Panc1 (cell line): ENCODE measurements at places on chromosomes 7 and 10.
A peak's percentile ranks its signal among the peaks of the same experiment; 100 is the strongest.

DNA sequence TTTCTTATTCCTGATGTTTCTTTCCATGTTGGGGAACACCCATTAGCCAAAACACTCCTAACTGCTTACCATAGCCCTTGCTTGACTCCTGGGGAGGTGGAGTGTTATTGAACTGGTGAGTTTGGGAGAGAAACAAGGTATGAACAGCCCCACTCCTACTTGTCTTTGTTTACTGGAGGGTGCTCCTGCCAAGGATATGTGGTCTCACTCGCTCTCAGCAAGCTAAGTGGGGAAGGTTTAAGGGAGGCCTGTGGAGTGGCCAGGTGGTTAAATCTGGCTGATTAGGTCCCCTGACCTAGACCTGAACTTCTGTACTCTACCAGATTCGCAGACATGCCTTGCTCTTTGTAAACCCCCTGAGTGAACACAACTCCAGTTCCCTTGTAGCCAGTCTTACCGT lies 300.1 kb downstream of the PTEN start:
- no peak for DNase-seq

GRCh38 chr10:60767424-60767823 lies 10.9 kb upstream of the CDK1 start:
- DNase-seq = no peak

DNA sequence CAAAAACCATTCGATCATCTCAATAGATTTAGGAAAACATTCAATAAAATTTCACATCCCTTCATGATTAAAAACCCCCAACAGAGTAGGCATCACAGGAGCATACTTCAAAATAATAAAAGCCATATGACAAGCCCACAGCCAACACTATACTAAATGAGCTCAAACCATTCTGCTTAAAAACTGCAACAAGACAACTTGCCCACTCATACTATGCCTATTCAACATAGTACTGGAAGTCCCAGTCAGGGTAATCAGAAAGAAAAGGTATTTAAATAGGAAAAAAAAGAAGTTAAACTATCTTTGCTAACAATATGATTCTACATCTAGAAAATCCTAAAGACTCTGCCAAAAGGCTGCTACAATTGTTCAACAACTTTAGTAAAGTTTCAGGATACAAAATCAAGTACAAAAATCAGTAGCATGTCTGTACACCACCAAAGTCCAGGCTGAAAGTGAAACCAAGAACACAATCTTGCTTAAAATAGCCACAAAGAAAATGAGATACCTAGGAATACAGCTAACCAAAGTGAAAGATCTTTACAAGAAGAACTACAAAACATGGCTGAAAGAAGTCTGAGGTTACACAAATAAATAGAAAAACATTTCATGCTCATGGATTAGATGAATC lies 882.6 kb downstream of the GRM8 start:
- DNase-seq = no peak

DNA sequence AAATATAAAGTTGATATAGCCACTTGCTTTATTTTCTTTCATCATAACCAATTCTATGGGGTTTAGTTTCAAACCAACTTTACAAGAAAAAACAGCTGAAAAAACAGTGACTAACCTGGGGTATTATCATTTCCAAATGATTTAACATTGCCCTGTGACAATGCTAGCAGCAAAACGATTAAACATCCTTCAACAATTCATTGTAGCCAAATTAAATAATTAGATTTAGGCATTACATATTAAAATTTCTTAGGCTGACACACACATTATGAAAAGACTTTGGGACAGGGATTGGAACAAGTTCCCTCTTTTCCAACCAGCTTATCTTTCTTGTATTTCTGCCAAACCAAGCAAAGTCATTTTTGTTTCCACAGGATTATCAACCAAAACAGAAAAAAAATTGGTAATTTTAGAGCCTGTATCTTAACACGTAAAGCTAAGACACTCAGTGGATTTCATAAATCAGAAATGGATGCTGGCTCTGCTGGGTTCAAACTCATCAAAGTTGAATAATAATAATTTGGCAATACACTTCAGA lies 84.0 kb downstream of the SEMA3D start:
- DNase-seq = no peak

DNA sequence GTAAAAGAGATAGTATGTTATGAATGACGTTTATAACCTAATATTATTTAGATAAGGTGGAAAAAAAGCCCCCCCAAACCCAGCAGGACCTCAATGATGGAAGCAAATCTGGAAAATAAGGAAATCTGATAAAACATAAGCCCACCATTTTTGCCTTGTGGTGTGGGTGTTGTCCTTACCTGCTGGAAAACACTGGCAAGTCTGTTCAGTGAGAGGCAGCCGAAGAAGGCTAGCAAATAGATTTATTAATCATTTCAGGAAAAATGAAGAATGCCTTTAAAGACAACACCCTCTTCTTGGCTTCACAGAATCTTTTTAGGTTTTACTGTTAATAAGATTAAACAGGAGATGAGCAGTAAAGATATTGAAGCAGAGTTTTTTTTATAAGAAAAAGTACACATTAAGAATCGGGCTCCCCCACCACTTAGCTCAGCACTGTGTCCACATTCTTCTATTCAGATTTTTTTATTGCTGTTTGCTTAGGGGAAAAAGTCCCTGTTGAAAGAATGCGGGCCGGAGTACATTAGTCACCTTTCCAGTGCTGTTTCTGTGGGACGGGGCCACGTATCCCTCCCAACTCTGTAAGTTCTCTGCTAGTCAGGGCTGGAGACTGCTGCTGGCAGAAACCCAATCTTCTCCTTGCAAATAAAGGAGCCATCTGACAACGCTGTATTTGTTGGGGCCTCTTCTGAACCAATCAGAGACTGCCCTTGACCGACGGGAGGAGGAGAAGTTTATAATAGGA lies 104.1 kb downstream of the EVX1 start:
- peak; percentile 38 for DNase-seq

DNA sequence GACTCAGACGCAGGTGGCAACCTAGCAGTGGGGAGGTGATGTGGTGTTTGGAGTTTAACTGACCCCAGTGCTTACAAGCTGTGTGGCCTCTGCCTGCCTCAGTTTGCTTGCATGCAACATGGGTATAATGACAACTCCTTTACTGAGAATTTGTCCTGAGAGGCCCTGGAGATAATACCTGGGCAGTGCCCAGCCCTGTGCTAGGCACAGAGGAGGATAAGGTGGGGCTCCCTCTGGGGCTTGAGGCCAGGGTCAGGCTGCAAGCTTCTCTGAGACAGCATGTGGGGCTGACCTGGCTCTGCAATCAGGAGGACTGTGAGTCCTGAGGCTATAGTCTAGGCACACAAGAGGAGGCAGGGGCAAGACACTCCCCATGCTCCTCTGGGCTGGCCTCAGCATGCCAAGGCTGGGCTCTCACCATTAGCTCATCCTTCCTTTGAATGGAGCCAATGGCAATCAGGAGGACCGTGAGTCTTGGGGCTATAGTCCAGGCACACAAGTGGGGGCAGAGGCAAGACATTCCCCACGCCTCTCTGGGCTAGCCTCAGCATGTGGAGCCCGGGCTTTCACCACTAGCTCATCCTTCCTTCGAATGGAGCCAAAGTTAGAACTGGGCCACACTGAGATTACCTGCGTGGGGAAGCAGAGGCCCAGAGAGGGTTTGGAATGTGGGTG lies 147.9 kb downstream of the RPS24 start:
- no peak for DNase-seq

DNA sequence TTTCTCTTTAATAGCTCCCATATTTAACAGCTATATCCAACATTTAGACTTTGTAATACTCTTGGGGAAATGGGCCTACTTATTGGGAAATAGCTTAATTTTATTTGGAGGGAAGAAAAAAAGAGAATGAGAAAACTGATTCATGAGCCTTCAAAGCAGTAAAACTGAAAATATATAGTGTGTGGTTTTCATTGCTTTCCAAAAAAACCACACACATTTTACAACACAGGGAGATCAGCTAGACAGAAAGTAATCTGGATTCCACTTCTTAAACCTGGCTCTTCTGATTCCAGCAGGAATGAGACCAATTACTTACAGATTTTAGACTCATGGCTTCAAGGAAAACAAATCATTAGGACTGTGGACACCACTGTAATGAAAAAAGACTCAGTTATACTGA lies 48.7 kb downstream of the CH25H start:
- no peak for DNase-seq

DNA sequence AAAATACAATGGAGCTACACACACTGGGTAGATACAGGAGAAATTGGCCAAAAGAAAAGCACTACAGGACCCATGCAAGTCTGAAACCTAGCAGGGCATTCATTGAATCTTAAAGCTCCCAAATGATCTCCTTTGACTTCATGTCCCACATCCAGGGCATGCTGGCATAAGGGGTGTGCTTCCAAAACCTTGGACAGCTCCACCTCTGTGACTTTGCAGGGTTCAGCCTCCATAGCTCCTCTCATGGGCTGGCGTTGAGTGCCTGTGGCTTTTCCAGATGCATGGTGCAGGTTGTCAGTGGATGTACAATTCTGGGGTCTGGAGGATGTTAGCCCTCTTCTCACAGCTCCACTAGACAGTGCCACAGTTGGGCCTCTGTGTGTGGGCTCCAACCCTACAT lies 626.3 kb upstream of the POT1 start:
- DNase-seq = no peak

DNA sequence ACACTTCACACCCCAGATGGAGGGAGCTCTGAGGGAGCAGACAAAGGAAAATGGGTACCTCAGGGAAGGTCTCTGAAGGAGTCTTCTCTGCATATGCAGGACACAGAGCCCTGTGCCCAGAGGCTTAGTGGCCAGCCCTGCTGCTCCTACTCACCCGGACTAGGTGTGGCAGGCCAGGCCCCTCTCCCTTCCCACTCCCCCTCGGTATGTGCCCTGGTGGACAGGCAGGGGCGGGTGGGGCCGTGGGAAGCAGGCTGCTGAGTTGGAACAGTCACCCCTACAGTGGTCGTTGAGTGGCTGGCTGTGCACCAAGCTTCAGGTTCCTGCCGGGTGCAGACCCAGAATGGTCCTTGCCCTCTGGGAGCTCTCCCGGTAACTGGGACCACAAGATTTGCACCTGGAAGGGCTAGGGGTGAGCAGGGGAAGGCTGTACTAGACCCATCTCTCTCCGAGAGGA lies 68.6 kb downstream of the ZMIZ1 start:
- no peak for DNase-seq

- peak; percentile 85 for DNase-seq
Measured at GRCh38 chr10:119315128-119316001, 108.0 kb downstream of the GRK5 start.

GRCh38 chr10:66916030-66916429 lies 9.8 kb upstream of the LRRTM3 start:
- DNase-seq = no peak

GRCh38 chr10:27658788-27659187 lies 86.8 kb downstream of the MKX start:
- DNase-seq = no peak

DNA sequence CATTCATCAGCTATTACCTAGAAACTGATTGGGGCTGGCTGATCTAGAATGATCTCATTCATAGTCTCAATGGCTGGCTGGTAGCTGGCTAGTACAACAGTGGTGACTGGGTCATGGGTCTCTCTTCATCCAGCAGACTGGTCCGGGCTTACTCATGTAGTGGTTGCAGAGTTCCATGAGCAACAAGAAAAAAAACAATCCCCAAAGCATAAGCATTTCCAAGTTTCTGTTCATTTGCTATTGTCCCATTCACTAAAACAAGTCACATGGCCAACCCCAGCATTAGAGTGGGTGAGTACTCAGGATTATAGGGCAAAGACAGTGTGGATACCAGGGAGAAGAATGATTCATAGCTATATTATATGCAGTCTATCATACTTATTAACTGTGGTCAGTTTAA lies 85.2 kb upstream of the SEMA3C start:
- DNase-seq = no peak

GRCh38 chr7:16770657-16771329 lies 17.2 kb downstream of the TSPAN13 start:
- no peak for DNase-seq

DNA sequence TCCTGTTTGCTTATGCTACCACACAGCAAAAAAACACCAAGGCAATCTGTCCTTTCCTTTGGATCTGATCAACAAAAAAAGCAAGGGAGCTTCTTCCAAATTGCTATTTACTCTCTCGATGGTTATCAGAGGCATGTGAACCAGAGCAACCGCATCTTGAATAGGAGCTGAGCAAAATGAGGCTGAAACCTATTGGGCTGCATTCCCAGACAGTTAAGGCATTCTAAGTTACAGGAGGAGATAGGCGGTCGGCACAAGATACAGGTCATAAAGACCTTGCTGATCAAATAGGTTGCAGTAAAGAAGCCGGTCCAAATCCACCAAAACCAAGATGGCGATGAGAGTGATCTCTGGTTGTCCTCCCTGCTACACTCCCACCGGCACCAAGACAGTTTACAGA lies 76.8 kb upstream of the FRMD4A start:
- no peak for DNase-seq

GRCh38 chr10:17227367-17228090 lies 512 bp upstream of the VIM start:
- DNase-seq = no peak

GRCh38 chr10:46330894-46331293 lies 44.1 kb downstream of the ANTXRL start:
- no peak for DNase-seq

- no peak for DNase-seq
Measured at GRCh38 chr10:89566992-89567391, 31.6 kb upstream of the SLC16A12 start.

DNA sequence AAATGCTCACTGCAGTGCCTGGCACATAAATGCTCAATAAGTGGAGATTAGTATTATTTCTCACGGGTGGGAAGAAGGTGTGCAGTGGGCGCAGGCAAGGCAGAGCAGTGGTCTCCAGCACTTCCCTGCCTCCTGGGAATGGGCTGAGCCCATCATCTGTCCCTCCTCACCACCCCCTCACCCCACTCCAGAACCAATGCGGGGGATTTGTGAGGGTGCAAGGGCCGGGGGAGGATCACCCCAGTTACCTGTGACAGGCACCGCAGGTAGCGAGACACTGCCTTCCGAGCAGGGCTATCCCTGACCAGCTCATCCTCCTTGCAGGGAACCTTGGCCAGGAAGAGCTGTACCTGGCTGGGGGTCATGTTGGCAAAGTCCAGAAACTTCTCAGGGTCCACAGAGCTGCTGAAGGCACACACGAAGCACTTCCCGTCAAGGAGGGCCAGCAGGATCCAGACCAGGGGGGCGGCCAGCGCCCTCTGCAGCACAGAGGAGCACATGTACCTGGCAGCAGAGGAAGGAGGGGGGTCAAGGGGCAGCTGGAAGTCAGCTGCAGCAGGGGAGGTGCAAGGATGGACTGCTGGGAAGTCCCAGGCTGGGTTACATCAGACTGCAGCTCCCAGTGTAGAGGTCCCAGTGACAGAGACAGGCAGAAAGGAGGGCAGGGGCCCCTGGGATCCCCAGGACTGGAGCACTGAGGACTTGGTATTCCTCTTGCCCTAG lies 2.8 kb downstream of the CALHM3 start:
- no peak for DNase-seq

DNA sequence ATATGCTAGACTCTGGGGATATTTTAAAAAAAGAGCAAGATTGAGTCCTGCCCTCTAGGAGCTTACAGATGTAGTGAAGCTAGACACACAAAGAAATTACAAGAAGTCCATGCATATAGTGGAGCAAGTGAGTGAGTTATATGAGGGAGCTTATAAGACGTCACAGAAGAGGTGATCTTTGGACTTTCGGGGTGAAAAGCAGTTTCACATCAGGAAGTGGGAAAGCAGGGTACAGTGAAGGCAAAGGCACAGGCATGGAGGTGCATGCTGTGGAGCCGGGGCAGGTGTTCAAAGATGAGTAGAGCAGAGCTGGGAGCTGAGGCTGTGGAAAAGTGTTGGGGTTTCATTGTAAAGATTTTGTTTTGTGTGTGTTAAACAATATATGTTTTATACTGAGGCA lies 38.5 kb upstream of the EXOC6 start:
- DNase-seq = no peak

- no peak for DNase-seq
Measured at GRCh38 chr10:31929261-31930022, 811 bp upstream of the ARHGAP12 start.

GRCh38 chr10:23918839-23919238 lies 290.1 kb upstream of the KIAA1217 start:
- DNase-seq = no peak
